AG04449 (cell line): ENCODE measurements at places on chromosomes 4 and X.

GRCh38 chr4:156390599-156391324, 437.1 kb upstream of the CTSO start:
- no peak for DNase-seq

- DNase-seq, result no peak
Measured at GRCh38 chrX:112235547-112235946, 153.0 kb upstream of the TRPC5 start.

DNA sequence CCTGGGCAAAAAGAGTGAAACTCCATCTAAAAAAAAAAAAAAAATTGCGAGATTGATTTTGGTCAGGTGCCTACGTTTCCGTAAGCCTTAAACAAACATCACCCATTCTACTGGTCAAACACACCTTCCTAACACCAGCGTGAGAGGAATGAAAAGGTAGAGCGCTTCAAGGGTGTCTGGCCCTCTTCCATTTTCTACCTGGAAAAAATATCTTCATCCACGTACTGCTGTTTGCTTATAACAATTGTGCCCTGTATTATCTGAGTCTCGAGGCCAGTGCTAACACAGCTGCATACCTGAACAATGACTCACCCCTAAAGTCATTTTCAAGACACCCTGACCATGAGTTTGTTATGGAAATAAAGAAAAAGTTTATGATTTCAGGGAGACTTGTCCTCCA, 13.9 kb downstream of the TMSB4X start:
- no peak for DNase-seq

GRCh38 chr4:174099712-174100111, 183.8 kb downstream of the FBXO8 start:
- DNase-seq, result no peak

DNA sequence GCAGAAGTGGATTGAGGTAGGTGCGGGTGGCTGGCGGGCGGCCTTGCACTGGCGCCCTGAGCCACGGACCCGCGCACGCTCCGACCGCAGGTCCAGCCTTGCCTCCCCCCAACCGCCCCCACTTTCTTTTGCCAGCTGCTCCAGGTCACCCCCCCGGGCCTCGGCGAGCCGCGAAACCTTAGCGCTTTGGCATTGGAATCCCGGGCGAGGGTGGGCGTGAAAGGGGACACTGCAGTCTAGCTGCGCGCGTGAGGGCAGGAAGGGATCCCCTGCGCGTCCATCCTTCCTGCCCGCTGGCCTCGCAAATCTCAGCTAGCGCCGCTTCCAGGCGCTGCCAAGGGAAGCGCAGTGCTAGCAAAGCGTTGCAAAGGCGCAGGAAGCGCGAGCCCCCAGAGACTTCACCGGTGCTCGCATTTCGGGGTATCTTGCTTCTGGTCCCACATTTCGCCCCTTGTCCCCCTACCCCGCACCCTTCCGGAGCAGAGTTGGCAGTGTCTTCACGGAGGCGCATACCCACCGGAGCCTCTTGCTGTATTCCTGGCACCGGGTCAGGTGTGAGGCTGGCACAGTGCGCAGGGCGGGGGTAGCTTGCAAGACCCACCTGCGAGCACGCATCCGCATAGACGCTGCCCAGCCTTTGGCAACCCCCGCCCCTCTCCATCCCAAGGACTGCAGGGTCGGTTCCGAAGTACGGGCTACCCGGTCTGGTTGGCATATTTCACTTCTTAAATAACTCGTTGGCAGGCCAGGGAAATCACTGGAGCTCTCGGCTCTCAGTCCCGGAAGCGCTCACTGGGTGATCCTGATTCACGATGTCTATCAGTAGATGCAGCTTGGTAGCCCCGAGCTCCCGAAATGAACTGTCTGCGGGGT, 104.4 kb downstream of the UCHL1 start:
- no peak for DNase-seq

DNA sequence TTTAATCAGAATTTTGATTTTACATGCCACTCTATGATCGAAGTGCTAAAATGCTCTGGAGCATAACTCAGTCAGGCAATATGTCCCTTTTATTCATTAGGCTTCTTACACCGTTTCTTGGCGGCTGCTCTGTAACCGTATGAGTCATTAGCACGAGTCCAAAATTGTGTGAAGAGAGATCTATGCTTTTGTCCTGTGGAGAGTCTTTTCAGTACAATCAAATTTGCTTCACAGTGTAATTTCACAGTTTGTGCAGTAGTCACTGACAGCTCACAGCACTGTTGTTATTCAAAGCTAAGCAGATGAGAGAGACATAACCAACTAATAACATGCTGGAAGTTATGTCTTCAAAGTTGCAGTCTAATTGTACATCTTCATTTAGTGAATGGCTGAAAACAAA, 167.8 kb downstream of the PCDH10 start:
- DNase-seq, result no peak

GRCh38 chr4:123824524-123824923, 427.9 kb downstream of the SPRY1 start:
- no peak for DNase-seq

DNA sequence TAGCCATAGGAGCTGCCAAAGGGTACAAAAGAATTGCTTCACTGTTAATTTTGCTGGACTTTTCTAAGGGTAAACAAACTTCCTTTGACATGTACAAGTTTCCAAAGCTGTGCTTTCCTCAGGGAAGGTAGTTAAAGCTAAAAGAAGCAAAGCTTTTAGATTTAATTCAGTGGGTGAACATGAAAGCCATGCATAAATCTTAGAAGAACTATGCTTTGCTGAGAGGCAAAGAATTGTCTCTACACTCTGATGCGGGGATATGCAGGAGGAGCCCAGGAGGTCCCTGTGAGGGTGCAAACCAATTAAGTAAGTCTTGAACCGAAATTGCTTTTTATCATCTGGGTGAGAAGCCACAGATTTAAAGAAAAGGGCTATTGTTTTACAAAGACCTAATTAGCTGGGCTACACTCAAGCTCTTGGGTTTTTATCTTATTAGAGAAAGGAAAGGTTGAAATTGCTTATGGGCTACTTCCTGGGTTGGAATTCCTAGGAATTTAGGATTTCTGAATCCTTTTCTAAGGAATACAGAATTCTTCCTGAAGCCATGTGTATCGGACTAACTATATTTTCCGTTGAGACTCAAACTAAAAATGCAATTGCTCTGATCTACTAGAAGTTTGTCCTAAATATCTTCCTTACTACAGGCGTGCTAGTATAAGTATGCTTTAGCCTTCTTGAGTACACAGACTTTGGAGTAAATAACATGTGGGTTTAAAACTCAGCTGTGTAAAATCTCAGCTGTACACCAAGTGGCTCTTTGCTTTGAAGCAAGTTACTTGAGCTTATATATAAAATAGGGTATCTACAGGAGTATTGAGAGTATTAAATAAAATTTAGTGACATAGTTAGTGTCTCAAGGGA, 188.4 kb upstream of the ANK2 start:
- no peak for DNase-seq

- DNase-seq, result no peak
Measured at GRCh38 chr4:6333301-6334202, 63.9 kb downstream of the WFS1 start.

DNA sequence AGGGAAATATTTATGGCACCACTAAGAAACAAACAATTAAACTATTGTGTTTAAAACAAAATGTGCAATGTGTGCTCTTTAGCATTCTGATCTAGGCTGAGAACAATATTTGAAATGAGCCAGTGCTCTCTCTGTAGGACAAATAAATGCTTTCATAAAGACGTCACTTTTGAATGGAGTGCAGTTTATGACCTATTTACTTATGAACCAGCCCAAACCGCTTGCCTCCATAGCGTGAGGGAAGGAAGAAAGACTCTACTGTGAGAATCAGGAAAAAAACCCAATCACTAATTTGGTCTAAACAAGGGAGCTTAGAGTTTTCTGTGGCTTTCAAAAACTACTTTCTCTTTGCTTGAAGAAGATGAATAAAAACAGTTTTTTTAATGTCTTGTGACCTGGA, 39.4 kb downstream of the SAT1 start:
- DNase-seq, result no peak
